ENCODE measurements at places on chromosomes 16 and 17. TPM values are rescaled to one million over a fixed set of nuclear protein-coding genes. Genes with fewer than 3 reads are reported as not detected.
A peak's percentile ranks its signal among the peaks of the same experiment; 100 is the strongest.

DNA sequence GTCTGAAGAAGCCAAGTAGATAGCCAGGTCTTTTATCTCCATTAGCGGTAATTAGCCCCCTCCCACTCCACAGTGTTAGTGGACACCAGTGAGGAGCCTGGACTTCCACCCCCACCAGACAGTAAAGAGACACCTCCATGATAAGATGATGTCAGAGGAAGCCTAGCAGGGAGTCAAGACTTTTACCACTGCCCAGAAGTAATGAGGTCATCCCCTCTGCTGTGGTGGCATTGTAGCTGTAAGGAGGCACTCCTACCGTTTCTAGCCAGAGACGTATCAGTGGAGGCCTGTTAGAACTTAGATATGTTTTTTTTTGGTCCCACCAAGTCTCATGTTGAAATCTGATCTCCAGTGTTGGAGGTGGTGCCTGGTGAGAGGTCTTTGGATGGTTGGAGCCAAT, 38.1 kb downstream of the PIK3R5 start:
- DNase-seq: no peak

DNA sequence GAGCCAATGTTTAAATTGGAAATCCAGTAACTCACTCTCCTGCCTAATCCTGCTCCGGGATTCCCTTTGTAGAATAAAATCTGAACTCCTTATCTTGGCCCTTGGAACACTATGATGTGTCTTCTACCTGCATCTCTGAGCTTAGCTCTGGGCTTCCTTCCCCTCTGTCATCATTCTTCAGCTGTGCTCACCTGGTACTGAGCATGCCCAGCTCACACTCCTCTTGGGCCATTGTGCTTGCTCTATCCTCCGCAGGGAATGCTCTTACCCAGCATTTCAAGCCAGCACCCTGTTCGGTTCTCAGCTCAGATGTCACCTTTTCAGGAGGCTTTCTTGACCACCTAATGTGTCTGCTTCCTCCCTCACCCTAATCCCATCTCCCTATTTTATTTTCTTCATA, 112.7 kb downstream of the ARHGAP44 start:
- DNase-seq: no peak

- DNase-seq: peak; percentile 26
Measured at GRCh38 chr16:66706506-66706880, 9.9 kb upstream of the CMTM4 start.

- no peak for DNase-seq
Measured at GRCh38 chr17:49873466-49873865, 25.6 kb upstream of the TAC4 start.

DNA sequence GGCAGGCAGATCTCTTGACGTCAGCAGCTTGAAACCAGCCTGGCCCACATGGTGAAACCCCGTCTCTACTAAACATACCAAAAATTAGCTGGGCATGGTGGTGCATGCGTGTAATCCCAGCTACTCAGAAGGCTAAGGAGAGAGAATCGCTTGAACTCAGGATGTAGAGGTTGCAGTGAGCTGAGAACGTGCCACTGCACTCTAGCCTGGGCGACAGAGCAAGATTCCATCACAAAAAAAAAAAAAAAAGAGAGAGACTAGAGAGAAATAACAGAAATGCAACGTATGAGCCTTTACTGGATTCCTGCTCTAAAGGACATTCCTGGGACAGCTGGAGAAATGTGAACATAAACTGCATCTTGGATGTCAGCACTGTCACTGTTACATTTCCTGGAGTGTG, 10.8 kb downstream of the IFT140 start:
- DNase-seq: no peak

GRCh38 chr16:74625500-74626350, 18.8 kb upstream of the GLG1 start:
- no peak for DNase-seq

GRCh38 chr16:17149904-17150483, 320.8 kb downstream of the XYLT1 start:
- DNase-seq: no peak

DNA sequence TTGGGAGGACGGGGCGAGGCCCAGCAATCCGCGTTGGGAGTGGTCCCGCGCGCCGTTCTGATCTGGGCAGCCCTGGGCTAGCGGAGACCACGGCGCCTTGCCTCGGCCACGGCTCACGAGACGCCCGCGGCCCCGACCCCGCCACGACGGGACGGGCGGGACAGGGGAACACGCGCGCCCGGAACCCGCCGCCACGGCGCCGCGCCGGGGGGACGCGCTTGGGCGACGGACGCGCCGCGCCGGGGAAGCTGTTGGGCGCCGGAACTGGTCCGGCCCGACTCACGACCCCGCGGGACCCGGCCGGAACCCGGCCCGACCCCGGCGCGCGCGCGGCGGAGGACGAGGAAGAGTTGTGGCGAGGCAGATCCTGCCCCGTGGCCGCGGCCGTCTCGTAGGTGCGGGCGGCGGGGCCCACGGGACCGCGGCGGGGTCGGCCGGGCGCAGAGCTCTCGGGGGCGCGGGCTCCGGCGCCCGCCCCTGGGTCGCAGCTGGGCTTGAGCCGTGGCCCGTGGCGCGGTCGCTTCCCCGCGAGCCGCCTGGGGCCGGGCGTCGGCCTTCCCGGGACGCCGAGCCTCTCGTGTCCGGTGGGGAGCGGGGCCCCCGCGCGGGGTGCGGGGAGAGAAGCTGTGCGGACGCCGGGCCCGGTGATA, at the start of gene ACSF3:
TSS of gene ACSF3 (plus strand) at position 251 of the 650 bp plus-strand sequence. CDS start 6,830 bp downstream, outside the sequence.
- DNase-seq: peak; percentile 76

DNA sequence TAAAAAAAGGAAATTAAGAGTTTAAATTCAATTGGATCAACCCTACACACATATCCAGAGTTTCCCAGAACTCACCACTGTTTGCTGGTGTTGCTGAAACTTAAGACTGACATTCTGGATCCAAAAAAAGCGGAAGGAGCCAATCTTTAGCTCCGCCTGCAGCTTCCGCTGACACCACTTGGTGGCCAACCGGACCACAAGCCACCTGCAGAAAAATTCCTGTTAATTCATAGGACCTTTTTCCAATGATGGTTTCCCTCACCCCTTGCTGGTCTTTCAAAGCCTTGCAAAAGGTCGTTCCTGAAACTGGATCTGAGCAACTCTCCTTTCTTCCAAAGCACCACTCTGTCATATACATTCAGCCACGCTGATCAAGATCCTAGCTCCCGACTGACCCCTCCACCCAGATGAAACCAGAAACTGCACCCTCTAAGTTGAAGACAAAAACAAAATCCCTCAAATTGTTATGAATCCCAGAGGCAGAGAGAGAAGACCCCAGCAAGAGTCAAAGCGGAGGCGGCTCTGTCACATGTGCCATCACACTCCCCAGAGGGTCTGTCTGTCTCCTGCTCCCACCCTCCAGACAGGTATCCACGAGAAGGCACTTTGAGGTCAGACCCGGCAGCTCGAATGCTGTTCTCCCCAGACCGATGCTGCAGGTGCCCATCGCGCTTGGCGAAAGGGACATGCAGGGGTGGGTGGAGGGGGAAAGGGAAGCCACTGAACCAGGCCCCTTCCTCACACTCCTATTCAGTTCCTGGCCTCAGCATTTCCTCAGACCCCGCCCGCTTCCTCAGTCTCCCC, 773 bp downstream of the BLTP2 start:
- no peak for DNase-seq

DNA sequence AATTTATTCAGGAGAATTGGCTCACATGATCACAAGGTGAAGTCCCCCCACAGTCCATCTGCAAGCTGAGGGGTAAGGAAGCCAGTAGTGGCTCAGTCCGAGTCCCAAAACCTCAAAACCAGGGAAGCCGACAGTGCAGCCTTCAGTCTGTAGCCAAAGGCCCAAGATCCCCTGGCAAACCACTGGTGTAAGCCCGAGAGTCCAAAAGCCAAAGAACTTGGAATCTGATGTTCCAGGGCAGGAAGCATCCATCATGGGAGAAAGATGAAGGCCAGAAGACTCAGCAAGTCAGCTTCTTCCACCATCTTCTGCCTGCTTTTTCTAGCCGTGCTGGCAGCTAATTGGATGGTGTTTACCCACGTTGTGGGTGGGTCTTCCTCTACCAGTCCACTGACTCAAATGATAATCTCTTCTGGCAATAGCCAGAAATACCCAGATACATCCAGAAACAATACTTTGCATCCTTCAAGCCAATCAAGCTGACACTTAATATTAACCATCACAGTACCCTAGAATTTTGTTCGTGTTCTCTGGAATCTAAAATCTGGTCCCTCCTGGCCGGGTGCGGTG, 40.4 kb downstream of the TMEM114 start:
- DNase-seq: no peak

- no peak for DNase-seq
Measured at GRCh38 chr17:1539811-1540210, 22.8 kb downstream of the PITPNA start.

GRCh38 chr17:2214047-2214928, 89.3 kb downstream of the SMG6 start:
- peak; percentile 41 for DNase-seq

Gene SGSM2
- 17.0 TPM for total RNA-seq

Gene TSPOAP1
- total RNA-seq: 6.1 TPM

Gene CCL7
- not detected for total RNA-seq

Gene B3GNT9
- total RNA-seq: 13.1 TPM

Gene TMEM88
- 38.5 TPM for total RNA-seq

Gene CCL1
- not detected for total RNA-seq

Gene PDPR
- 23.2 TPM for total RNA-seq

Gene VMO1
- total RNA-seq: 1.0 TPM

Gene TBC1D3C
- not detected for total RNA-seq

Data from heart left ventricle (tissue), 16 donors.